GM23338 (cell line): ENCODE measurements at places on chromosomes 1 and 21. TPM values are rescaled to one million over a fixed set of nuclear protein-coding genes. Genes with fewer than 3 reads are reported as not detected.

- peak overlapping the region; percentile 99 for H3K4me3 ChIP-seq
- no peak for DNase-seq
- H3K27me3 ChIP-seq = peaks cover 10% of the 10 kb centered on the region; the same call in 1 of the 2 replicates
- no peaks in the 10 kb centered on the region for H3K36me3 ChIP-seq
- peaks cover 25% of the 10 kb centered on the region for H3K4me1 ChIP-seq
- no peak overlapping the region for H3K27ac ChIP-seq
Measured at GRCh38 chr1:114512595-114513280, 1.7 kb upstream of the TRIM33 start.

GRCh38 chr1:24418898-24419628 lies 3.5 kb downstream of the NIPAL3 start:
- H3K36me3 ChIP-seq = no peaks in the 10 kb centered on the region; the same call in 1 of the 2 replicates
- no peak overlapping the region for H3K4me3 ChIP-seq
- peaks cover 18% of the 10 kb centered on the region for H3K4me1 ChIP-seq
- H3K27me3 ChIP-seq = no peaks in the 10 kb centered on the region

- H3K27ac ChIP-seq = no peak overlapping the region
- no peaks in the 10 kb centered on the region for H3K27me3 ChIP-seq
- no peak overlapping the region for H3K4me3 ChIP-seq
- H3K4me1 ChIP-seq = peaks cover 16% of the 10 kb centered on the region
- DNase-seq = no peak
Measured at GRCh38 chr1:228990906-228991569, 255.8 kb downstream of the RHOU start.

CA6 gene
- total RNA-seq = not detected in 2 replicates

DNA sequence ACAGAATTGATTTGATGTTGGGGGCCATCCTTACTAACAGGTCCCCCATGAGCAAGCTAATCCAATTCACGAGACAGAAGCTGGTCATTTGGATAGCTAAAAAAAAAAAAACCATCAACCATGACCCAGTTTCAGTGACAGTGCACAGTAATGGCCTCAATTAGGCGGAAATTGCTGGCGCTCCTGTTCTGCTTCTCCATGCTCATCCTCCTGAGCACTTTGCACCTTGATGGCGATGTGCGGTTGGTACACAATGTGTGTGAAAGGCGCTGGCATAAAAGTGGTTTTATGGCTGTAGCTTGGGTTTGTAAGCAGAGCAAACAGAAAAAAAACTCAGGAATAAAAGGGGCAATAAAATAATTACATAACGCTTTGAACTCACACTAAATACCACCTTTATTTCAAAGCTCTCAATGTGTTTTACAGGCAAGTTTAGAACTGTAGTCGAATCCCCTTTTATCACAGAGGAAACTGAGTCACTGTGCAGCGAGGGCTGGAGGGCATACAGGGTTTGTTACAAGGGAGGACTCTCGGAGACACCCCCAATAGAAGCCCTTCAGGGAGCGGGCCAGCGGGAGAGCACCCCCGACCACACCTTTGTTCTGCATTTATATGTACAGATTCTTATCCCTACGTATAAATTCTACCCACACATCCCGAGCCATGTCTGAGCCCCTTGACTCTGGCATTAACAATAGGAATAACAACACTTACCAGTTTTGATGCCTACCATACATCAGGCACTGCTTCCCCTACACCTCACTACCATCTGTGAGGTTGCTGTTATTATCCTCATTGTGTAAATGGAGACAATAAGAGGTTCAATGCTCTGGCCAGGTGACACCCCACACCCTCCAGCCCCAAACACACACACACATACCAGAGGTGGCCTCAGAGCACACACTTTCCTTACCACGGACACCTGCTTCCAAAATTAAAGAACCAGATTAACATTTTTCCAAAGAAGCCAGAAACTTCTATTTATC lies 213.5 kb upstream of the IRF2BP2 start:
- H3K27ac ChIP-seq = no peak overlapping the region
- no peaks in the 10 kb centered on the region for H3K27me3 ChIP-seq
- no peak overlapping the region for H3K4me3 ChIP-seq
- H3K4me1 ChIP-seq = no peaks in the 10 kb centered on the region

ARMH1 gene
- 0.31 and 0.62 TPM in 2 replicates for total RNA-seq

DNA sequence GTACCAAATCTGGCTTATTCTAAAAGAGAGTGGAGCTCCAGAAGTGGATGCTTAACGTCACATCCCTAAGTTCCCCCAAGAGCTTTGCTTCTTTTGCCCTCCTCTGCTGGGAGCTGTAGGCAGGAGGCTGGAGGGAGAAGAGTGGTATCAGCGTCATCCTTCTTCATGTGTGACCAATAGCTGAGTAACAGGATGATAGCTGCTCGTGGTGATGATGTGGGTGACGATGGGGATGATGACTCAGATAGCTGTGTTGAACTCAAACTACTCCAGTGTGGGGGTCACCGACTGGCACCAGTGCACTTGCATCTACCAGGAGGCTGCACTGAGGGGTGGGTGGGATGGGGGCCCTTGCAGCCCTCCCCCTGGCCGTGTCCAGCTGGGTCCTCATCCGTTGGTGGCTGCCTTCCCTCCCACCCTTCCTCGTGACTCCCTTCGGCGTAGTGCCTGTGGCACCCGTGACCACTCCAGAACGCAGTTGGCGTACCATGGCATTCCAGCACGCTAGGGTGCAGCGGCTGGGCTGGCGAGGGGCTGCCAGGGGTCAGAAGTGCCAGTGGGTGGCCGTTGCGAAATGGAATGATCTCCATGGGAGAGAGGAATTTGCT lies 1.1 kb downstream of the IGFN1 start:
- no peak overlapping the region for H3K27ac ChIP-seq
- no peak for DNase-seq
- no peaks in the 10 kb centered on the region for H3K36me3 ChIP-seq
- peaks cover 6% of the 10 kb centered on the region; the same call in 1 of the 2 replicates for H3K4me1 ChIP-seq
- no peak overlapping the region for H3K4me3 ChIP-seq

OR2T35 gene
- not detected in 2 replicates for total RNA-seq

DNA sequence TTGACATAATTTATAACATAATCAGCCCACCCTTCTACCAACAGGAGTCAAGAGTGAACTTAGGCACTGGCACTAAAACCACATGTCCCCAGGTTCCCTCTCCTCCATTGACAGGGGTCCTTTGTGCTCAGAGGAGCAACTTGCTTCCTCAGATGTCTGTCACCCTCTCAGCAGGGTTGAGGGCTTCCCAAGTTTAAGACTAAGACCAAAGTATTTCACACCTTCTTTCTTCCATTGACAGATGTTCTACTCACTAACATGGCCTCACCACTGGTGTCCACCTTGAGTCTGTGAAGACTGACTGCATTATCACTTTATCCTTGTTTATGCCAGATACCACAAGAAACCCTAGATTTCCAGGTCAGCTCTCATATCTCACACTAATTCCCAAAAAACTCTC lies 56.5 kb downstream of the CCDC18 start:
- H3K4me1 ChIP-seq = peaks cover 11% of the 10 kb centered on the region
- no peaks in the 10 kb centered on the region for H3K27me3 ChIP-seq
- peaks cover 12% of the 10 kb centered on the region for H3K36me3 ChIP-seq
- no peak overlapping the region for H3K4me3 ChIP-seq
- no peak for DNase-seq

DNA sequence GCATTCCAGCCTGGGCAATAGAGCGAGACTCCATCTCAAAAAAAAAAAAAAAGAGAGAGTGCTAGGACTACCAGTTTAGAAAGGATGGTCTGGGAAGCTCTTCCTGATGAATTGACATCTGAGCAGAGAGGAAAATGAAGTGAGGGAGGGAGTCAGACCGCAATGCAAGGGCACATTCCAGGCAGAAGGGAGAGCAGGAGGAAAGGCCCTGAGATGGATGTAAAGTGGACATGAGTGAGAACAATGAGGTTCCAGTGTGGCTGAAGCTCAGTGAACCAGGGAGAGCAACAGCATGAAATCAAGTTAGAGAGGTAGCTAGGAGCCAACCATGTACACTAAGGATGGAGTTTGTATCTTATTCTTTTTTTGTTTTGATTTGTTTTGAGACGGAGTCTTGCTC lies 55.9 kb upstream of the SPOCD1 start:
- H3K4me3 ChIP-seq = no peak overlapping the region
- no peak for DNase-seq
- H3K27me3 ChIP-seq = no peaks in the 10 kb centered on the region
- no peak overlapping the region for H3K27ac ChIP-seq
- no peaks in the 10 kb centered on the region for H3K4me1 ChIP-seq

DNA sequence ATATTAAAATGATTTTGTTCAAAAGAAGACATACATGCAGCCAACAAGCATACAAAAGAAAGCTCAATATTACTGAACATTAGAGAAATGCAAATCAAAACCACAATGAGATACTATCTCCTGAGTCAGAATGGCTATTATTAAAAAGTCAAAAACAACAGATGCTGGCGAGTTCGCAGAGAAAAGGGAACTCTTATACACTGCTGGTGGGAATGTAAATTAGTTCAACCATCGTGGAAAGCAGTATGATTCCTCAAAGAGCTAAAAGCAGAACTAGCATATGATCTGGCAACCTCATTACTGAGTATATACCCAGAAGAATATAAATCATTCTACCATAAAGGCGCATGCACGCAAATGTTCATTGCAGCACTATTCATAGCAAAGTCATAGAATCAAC lies 126.0 kb upstream of the HMCN1 start:
- no peaks in the 10 kb centered on the region for H3K4me1 ChIP-seq
- H3K4me3 ChIP-seq = no peak overlapping the region
- no peak overlapping the region for H3K27ac ChIP-seq
- no peaks in the 10 kb centered on the region for H3K36me3 ChIP-seq
- no peak for DNase-seq

GRCh38 chr1:201268604-201269151 lies 14.6 kb upstream of the PKP1 start:
- no peak for DNase-seq
- H3K36me3 ChIP-seq = no peaks in the 10 kb centered on the region
- no peak overlapping the region for H3K4me3 ChIP-seq
